ENCODE measurements at places on chromosomes 1 and 21. TPM values are rescaled to one million over a fixed set of nuclear protein-coding genes. Genes with fewer than 3 reads are reported as not detected.

CELA3A gene
- 6.9 TPM for total RNA-seq

FMO5 gene
- 0.20 TPM for total RNA-seq

NR5A2 gene
- 0.08 TPM for total RNA-seq

TENT5C gene
- 5.8 TPM for total RNA-seq

All from activated T-cell treated with anti-CD3 and anti-CD28 coated beads, Interleukin-2, amount 50 U/mL, for 4 hours (primary cell).